Nephron progenitor cell (in vitro differentiated cells): ENCODE measurements at places on chromosomes 4 and X.

DNA sequence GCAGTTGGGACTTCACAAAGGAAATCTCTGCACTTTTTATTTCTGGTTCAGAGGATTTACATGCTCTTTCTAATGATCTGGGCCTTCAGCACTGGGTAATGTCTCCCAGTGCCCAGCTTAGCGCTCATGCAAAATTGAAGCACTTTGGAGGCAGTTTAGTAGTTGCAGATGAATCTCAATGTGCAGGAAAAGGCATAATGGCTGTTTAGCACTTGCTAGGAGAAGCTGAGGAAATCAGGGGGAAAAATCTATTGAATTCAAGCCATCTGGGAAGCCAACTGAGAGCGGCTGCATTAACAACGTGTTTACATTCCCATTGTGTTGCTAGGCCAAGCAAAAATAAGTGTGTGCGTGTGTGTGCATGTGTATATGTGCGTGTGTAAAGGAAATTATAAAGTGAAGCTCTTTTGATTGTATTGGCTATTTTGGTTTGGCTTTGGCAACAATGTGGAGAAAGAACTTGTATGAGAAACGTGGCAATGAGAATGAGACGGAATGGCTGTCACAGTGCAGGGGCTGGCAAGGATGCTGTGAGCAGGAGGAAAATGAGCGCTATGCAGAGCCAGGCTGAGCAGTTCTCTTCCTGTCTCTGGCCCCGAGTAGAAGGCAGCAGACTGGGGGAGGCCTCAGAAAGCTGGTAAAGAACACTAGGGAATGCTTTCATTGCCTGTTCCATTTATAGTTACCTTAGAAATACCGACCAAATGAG is 231.5 kb downstream of the UNC5C start:
- peaks cover 19% of the 10 kb centered on the region for H3K4me1 ChIP-seq
- DNase-seq = no peak
- no peaks in the 10 kb centered on the region for H3K36me3 ChIP-seq
- peak overlapping the region; percentile 68 for H3K27ac ChIP-seq
- H3K4me3 ChIP-seq = no peak overlapping the region

DNA sequence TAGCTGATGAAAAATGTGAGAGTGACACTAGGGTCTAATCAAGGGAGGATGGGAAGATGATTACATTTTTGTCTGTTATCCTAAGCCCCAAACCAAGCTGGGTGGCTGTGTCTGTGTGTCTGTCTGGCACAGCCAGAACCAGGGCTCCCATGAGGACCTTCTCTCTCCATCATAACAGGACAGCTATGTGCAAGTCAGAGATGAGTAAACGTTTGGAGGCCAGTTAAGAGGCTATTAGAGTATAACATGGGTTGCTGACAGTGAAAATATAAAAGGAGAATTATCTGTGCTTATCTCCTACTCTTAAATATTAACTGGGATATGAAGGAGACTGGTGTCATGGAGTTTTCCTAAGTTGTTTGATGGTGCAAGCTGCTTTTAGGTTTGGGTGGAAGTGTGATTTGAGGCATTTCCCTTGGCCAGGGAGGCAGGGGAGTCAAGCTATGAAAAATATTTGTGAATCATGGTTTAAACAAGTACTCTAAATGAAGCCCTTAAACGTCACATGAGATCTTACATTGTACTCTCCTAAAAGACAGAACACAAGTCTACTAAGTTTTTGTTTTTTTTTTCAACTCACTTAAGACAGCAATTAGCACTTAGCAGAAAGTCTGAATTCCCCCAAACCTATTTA is 156.2 kb downstream of the ENOX2 start:
- no peaks in the 10 kb centered on the region for H3K27me3 ChIP-seq
- peaks cover 17% of the 10 kb centered on the region for H3K36me3 ChIP-seq
- H3K4me1 ChIP-seq = peaks cover 16% of the 10 kb centered on the region
- H3K27ac ChIP-seq = no peak overlapping the region
- no peak for DNase-seq

DNA sequence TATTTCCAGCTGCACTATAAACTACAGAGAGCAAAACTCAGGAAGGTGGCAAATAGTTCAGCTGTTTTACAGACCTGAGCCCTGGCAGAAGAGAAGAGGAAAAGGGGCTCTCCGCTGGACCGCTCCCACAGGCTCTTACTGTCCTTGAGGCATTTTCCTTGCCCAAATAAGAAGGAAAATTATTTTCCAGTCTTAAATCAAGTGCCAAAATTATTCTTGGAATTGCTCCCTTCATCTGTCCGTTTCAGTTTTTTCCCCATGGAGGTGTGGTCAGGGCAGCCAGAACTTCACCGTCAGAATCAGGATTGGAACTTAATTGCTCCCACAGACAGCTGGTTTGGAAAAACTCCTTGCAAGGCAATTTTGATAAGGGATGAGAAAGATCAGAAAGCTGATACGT is 35.2 kb upstream of the SPINK2 start:
- no peak overlapping the region for H3K27ac ChIP-seq
- no peaks in the 10 kb centered on the region for H3K4me1 ChIP-seq
- H3K36me3 ChIP-seq = no peaks in the 10 kb centered on the region
- no peak for DNase-seq
- H3K27me3 ChIP-seq = peaks cover 5% of the 10 kb centered on the region
- H3K4me3 ChIP-seq = no peak overlapping the region

GRCh38 chr4:140070366-140070765 is 83.6 kb downstream of the MAML3 start:
- peaks cover 31% of the 10 kb centered on the region for H3K36me3 ChIP-seq
- no peak for DNase-seq
- peaks cover 52% of the 10 kb centered on the region for H3K4me1 ChIP-seq
- H3K27me3 ChIP-seq = peaks cover 2% of the 10 kb centered on the region
- no peak overlapping the region for H3K27ac ChIP-seq

DNA sequence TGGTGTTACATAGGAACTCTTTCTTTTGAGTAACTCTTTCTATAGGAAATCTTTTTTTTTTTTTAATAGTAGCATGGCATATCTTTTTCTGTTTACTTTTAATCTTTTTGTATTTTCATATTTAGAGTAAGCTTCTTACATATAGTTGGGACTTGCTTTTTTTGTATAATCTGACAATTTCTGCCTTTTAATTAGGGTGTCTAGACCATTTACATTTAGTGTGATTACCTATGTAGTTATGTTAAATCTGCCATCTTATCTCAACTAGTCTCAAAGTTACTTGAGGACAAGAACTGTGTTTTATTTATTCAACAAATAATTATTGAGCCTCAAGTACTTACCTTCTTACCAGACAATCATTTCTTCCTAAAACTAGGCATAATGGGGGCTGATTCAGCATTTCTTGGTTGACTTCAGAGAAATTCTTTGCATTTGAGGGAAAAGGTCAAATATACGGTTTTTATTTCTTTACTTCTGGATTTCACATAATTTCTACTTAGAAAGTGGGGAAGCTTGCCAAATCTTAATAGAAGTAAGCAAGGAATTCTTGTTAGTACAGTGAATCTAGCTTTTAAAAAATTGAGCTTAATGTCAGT is 28.6 kb downstream of the MND1 start:
- no peak overlapping the region for H3K4me3 ChIP-seq
- no peak overlapping the region for H3K27ac ChIP-seq
- no peaks in the 10 kb centered on the region for H3K4me1 ChIP-seq
- H3K27me3 ChIP-seq = peaks cover 5% of the 10 kb centered on the region
- no peak for DNase-seq

- H3K27me3 ChIP-seq = no peaks in the 10 kb centered on the region
- no peak for DNase-seq
- H3K4me3 ChIP-seq = no peak overlapping the region
- no peaks in the 10 kb centered on the region for H3K4me1 ChIP-seq
- H3K36me3 ChIP-seq = no peaks in the 10 kb centered on the region
- H3K27ac ChIP-seq = no peak overlapping the region
These were observed 466.3 kb downstream of the NAF1 start for GRCh38 chr4:162700358-162700757.

DNA sequence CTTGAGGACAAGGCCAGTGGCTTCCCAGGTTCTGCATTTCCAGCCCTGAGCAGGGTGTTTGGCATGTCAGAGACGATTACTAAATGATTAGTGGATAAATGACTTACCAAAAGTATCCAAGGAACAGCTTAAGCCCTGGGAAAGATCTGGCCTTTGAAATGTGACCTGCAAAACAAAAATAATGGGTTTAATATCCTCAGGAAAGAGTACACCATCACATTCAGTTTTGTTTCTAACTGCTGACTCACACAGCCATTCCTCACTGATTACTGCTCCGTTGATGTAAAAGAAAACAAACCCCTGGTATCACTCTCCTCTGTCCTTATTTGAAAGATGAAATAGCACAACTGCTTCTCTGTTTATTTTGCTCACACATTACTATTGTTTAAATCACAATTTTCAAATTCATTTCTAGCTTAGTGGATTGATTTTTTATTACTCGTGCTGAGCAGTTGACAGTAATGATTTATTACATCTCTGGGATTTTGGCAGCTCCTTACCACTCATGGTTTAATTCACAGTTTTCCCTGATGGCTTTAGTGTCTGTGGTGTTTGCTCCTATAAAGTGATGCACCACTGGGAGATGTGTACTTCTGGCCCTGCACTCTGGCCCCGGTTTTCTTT is 117.0 kb downstream of the CBLL2 start:
- peak overlapping the region; percentile 11 for H3K4me3 ChIP-seq
- no peak for DNase-seq

GRCh38 chr4:153639833-153640802 is 44.0 kb upstream of the TLR2 start:
- H3K27me3 ChIP-seq = peaks cover 5% of the 10 kb centered on the region
- H3K4me1 ChIP-seq = peaks cover 20% of the 10 kb centered on the region
- H3K36me3 ChIP-seq = peaks cover 28% of the 10 kb centered on the region
- H3K4me3 ChIP-seq = no peak overlapping the region

DNA sequence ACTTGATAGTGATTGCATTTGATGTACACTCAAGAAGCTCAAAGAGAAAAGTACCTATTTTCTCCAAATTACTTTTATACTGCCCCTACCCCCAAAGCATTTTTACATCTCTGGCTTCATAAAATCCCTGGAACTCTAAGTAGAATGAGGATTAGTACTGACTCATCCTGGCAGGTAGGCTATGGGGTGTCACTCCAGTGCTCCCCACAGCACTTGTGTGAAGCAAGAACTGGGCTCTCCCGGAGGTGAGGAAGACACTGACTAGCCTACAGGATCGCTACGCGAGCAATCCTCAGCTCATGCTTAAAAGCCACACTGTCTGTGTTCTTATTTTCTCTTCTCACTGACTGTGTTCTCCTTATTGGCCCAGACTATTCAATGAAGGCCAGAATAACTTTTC is 90.4 kb upstream of the NDP start:
- DNase-seq = no peak
- peaks cover 15% of the 10 kb centered on the region for H3K4me1 ChIP-seq
- H3K27me3 ChIP-seq = peaks cover 8% of the 10 kb centered on the region
- H3K4me3 ChIP-seq = no peak overlapping the region
- H3K36me3 ChIP-seq = no peaks in the 10 kb centered on the region

GRCh38 chrX:15301924-15302323 is 13.5 kb downstream of the ASB11 start:
- no peak overlapping the region for H3K4me3 ChIP-seq
- H3K27me3 ChIP-seq = peaks cover 5% of the 10 kb centered on the region
- no peaks in the 10 kb centered on the region for H3K4me1 ChIP-seq
- H3K36me3 ChIP-seq = no peaks in the 10 kb centered on the region

GRCh38 chr4:81352446-81352835 is 119.3 kb downstream of the RASGEF1B start:
- no peak overlapping the region for H3K4me3 ChIP-seq
- DNase-seq = no peak
- peak overlapping the region; percentile 78 for H3K27ac ChIP-seq
- peaks cover 46% of the 10 kb centered on the region for H3K4me1 ChIP-seq
- H3K27me3 ChIP-seq = no peaks in the 10 kb centered on the region
- H3K36me3 ChIP-seq = no peaks in the 10 kb centered on the region

- peaks cover 28% of the 10 kb centered on the region for H3K4me1 ChIP-seq
- H3K4me3 ChIP-seq = no peak overlapping the region
- no peak overlapping the region for H3K27ac ChIP-seq
- DNase-seq = no peak
- H3K36me3 ChIP-seq = no peaks in the 10 kb centered on the region
These were observed 101.6 kb downstream of the NPNT start for GRCh38 chr4:105996845-105997244.

DNA sequence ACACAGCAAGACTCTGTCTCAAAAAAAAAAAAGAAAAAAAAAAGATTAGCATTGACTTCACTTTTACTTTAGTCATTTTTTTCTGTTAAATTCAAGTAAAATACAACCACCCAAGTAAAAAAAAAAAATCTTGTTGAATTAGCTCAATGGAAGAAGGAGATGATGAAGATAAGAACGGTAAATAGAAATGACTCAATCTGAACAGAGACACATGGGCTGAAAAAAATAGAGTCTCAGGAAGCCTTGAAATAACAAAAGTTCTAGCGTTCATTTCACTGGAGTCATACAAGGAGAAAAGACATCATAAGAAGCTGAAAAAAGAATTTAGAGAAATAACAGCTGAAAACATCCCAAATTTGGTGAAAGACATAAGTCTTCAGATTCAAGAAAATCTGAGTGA is 75.5 kb downstream of the CASP3 start:
- no peaks in the 10 kb centered on the region for H3K36me3 ChIP-seq
- no peak overlapping the region for H3K27ac ChIP-seq
- no peaks in the 10 kb centered on the region for H3K4me1 ChIP-seq
- peaks cover 14% of the 10 kb centered on the region for H3K27me3 ChIP-seq
- no peak for DNase-seq
- H3K4me3 ChIP-seq = no peak overlapping the region

- H3K27me3 ChIP-seq = no peaks in the 10 kb centered on the region
- H3K4me3 ChIP-seq = no peak overlapping the region
- no peak overlapping the region for H3K27ac ChIP-seq
- H3K36me3 ChIP-seq = no peaks in the 10 kb centered on the region
- H3K4me1 ChIP-seq = no peaks in the 10 kb centered on the region
These were observed 78.7 kb upstream of the TET2 start for GRCh38 chr4:105067946-105068345.

DNA sequence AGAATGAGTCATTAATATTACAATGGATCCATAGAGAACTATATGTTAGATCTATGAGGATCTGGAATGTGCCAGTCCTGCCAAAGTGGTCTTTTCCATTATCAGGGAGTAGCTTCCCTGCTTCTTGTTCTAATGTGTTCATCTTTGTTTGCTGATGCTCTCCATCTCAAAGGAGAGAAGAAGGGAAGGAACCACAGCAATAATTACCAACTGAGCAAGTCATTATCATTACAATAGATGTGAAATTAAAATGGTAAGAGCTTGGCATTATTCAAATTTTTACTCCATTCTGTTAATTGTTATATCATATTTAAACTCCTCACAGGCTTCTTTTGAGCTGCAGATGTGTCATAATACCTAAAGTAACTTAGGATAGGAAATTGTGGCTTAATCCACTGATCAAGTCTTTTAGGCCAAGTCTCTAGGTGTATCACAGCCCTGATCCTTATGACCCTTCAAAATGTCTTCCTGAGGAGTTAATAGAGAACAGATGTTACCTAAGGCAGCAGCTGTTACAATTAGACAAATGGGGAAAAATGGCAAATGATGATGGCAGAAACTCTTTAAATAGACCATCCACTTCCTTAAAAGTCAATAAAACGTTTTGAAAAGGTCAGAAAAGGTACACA is 1492.7 kb upstream of the IGFBP7 start:
- no peaks in the 10 kb centered on the region for H3K36me3 ChIP-seq
- H3K27ac ChIP-seq = no peak overlapping the region
- H3K27me3 ChIP-seq = no peaks in the 10 kb centered on the region
- H3K4me1 ChIP-seq = no peaks in the 10 kb centered on the region
- no peak overlapping the region for H3K4me3 ChIP-seq

GRCh38 chr4:42397635-42398170 is 415 bp downstream of the SHISA3 start:
- peaks cover 80% of the 10 kb centered on the region for H3K27me3 ChIP-seq
- no peak overlapping the region for H3K27ac ChIP-seq
- H3K36me3 ChIP-seq = no peaks in the 10 kb centered on the region
- peak; percentile 64 for DNase-seq
- peaks cover 52% of the 10 kb centered on the region for H3K4me1 ChIP-seq

GRCh38 chr4:177339477-177340374 is 30.1 kb downstream of the NEIL3 start:
- no peak for DNase-seq
- peaks cover 28% of the 10 kb centered on the region for H3K36me3 ChIP-seq
- H3K4me3 ChIP-seq = no peak overlapping the region
